ENCODE measurements at places on chromosomes 6 and 20. TPM values are rescaled to one million over a fixed set of nuclear protein-coding genes. Genes with fewer than 3 reads are reported as not detected.

DNA sequence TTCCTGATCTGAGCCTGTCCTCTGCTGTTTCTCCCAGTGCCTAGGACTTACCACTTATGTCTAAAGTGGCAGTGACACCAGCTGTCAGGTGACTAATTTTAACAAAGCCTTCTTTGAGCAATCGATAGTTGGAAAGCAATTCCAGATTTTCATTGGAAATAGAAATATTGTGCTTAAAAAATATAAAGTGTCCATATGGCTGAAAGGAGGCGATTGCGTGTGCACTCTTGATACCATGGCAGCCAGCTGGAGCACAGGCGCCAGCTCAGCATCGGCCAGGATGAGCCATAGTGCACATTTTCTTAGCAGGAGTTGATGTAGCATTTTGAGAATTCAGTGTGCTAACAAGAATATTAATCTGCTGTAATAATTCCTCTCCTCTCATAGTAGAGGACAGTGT is 70.0 kb downstream of the LRRC1 start:
- DNase-seq, result no peak

DNA sequence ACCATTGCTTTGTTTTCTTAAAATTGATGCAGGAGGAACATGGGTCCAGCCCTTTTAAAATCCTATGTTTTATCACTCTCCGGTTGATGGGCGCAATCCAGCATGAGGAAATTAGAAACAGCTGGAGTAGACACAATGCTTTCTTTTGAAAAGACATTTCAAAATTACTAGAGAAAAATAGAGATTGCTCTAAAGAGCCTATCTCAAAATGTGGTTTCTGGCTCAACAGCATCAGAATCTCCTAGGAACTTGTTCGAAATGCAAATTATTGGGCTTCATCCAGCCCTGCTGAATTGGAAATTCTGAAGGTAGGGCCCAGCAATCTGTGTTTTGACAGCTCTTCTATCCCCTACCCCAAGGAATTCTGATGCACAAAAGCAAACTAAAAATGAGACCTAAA is 190.8 kb upstream of the BMP2 start:
- no peak for DNase-seq

DNA sequence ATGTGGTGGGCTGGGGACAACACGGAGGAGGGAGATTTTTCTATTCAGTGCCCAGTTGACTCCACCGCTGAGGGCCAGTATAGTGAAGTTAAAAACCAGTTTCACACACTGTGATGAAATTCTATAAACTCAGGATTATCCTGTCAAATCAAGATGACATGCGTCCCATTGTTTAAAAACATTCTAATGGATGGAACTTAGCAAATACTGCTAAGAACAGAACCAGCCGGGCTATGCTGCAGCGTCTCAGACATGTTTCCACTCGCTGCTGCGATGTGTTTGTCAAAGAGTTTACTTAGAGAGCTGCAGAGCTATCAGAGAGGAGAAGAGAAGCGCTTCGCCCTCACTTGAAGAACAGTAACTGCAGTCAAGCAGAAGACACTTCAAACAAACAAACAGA is 212.6 kb upstream of the FOXQ1 start:
- DNase-seq, result no peak

- DNase-seq, result no peak
Measured at GRCh38 chr6:51792273-51793030, 295.0 kb downstream of the PKHD1 start.

DNA sequence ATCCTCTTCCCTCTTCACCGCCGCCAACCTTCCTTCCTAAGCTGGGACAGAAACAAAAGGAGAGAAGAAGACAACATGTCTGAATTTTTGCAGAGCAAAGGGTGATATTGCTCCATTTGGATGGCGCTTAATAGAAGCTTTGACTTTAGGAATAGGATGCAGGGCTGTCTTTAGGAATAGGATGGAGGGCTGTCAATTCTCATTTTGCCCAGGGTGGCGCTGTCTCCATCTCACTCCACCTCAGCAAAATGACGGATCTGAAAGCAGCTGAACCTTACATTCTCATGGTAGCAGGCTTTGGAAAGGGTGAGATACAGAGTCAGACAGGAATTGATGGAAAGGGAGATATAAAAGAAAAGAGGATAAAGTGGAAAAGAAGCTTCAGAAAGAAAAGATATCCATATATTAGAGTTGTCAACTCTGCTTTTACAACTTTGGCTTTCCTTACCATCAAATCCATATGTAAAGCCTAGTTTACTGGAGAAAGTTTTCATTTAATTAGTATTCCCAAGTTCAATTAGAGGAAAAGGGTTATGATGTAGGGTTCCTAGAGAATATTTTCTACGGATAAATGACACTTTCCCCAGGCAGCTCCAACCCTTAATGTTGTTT is 2.4 kb downstream of the MTCL3 start:
- peak; percentile 62 for DNase-seq

DNA sequence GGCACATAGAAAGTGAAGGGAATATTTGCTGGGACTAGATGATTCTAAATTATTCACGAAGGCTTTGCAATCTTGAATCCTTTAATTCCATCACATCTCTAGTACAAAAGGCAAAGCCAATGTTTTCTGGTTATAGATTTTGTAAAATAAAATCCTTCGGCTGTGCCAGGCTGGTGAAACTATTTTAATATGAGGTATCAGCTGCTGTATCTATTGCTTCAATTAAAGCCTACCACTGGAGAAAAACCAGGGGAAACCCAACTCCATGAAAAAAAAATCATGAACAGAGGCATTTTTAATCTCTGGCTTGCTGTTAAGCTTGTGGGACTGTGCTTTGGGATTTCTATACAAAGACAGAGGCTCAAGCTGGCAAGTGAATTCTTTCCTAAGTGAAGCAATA is 271.8 kb downstream of the QKI start:
- DNase-seq, result no peak

- no peak for DNase-seq
Measured at GRCh38 chr6:140029551-140029950, 655.1 kb upstream of the CITED2 start.

PTK6 gene
- 2.0 TPM for total RNA-seq

MATN4 gene
- not detected for total RNA-seq
